ENCODE measurements at places on chromosomes 13 and 19.

- peak; percentile 37 for DNase-seq
Measured at GRCh38 chr19:58328999-58329398, 2.2 kb downstream of the ZSCAN22 start.

DNA sequence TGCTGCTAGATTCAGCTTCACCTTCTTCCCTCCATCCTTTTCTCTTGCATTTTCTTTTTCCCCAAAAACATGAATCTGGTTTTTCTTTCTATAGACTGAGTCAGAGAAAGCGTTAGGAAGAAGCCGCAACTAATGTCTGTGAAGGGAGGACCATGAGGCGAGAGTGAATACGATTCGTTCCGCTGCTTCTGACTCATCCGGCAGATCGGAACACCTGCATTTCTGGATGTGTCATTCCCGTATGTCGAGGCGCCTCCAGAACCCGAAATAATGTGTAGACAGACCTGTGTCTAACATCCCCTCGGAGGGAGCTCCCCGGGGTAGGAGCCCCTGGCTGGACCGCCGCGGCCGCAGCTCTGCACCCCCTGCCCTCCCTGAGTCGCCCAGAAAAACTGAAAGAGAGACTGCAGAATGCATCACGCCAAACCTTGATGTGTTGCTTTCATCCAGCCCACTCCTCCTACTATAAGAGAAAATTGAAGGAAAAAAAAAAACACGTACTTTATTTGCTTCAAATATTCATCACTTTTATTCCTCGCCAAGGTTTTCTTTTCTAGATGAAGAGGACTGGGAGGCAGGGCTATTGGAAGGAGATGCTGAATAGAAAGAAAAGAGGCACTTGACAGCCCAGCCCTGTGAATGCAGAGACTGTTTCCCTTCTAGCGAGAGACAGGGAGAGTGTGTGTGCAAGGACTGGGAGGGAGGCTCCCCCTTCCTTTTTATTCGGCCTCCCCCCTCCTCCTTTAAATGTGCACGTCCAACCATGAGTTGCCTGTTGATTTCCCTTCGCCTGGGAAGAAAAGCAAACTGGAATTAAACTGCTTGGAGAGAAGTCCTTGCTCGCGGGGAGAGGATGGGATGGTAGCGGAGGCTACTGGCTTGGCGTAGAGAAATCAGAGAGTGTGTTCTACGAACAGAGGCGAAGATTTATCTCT is 616 bp upstream of the PCDH17 start:
- DNase-seq: peak; percentile 15

DNA sequence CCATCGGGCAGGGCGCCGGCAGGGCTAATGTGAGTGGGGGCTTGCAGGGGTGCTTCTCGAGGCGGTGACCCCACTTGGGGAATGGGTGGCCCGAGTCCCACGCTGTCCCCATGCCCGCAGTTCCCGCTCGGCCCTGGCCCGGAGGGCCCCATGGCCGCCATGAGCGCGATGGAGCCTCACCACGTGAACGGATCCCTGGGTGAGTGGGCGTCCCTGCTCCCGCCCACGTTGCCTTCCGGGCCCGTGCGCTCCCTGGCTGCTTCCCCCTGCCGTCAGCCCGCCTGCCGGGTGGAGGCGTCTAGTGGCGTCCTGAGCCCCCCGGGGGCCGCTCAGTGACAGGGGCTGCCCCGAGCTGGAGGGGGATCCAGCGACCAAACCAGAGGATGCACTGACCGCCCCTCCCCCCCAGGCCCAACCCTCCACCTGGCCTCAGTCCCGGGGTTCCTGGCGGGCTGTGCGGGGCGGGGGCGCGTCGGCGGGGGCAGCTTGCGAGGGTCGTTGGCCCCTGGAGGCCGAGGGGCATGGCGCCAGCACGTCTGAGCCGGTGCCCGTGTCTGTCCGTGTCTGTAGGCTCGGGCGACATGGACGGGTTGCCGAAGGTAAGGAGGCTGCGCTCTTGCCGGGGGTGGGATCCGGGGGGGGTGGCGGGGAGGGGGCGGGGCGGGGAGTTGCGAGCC is 4.8 kb downstream of the ISYNA1 start:
- DNase-seq: no peak

GRCh38 chr13:94548821-94549231 is 47.1 kb downstream of the TGDS start:
- no peak for DNase-seq
